Stimulated activated CD4-positive, alpha-beta T cell treated with anti-CD3 and anti-CD28 coated beads, Interleukin-4, amount 100 ng/mL, for 4 hours (primary cell): ENCODE measurements at places on chromosomes 2 and 18.

DNA sequence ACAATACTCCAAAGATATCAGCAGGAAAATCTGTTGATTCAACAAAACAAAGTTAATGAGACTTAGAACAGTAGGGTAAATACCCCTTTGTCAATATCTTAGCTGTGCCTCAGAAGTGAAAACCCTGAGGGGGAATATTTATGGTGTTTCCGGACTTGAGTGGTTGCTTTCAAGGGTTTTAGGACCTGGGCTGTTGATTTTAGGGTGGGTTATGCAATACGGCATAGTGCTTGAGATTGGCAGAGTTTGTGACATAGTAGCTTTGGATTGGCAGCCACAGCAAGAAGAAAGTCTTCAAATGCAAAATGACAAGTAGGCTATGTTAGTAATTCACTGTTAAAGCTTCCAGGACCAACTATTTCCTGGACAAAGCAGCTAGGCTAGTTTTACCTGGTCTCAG is 826.3 kb upstream of the CDH2 start:
- DNase-seq: no peak

GRCh38 chr18:46297621-46298020 is 193.4 kb downstream of the HAUS1 start:
- no peak for DNase-seq

DNA sequence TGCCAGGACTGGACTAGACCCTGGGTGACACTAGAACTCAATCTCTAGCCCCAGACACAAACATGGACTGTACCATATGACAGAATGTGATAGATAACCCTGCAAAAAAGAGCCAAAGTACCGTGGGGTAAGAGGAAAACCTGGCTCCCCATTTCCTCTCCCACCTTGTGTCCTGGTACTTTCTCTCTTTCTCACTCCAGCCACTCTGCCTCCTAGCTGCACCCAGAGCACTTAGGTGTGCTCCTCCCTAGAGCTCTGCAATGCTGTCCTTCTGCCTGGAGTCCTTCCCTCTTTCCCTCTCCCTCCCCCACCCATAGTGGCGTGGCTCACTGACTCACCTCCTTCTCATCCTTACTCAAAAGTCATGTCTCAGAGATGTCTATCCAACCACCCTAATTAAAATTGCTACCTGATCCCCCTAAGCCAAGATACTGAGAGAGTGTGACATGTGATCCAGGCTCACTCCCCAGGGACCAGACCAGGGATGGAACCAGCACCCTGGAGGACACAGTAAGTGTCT is 171.3 kb downstream of the LOXHD1 start:
- no peak for DNase-seq

DNA sequence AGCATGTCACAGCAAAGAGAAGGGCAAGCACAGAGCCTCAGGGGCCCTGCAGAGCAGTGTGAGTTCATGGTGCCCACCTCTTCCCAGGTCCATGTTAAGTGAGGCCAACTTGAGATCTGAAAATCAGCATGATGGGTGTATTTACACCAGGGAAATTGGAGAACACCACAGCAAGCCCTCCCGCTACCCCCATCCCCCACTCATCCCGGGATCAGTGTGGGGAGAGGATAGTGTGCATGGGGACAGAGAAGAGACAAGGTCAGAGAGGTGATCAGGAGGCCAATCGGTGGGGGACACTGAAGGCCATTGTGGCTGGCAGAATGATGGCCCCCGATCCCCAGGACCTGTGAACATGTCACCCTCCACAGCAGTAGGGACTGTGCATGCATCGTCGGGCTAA is 54.7 kb downstream of the PTGR3 start:
- DNase-seq: no peak

- DNase-seq: no peak
Measured at GRCh38 chr2:172215172-172215935, 112.7 kb upstream of the DLX2 start.

GRCh38 chr2:62304429-62305417 is 108.8 kb downstream of the B3GNT2 start:
- DNase-seq: peak; percentile 27

GRCh38 chr2:239507576-239508258 is 106.9 kb upstream of the HDAC4 start:
- DNase-seq: no peak

DNA sequence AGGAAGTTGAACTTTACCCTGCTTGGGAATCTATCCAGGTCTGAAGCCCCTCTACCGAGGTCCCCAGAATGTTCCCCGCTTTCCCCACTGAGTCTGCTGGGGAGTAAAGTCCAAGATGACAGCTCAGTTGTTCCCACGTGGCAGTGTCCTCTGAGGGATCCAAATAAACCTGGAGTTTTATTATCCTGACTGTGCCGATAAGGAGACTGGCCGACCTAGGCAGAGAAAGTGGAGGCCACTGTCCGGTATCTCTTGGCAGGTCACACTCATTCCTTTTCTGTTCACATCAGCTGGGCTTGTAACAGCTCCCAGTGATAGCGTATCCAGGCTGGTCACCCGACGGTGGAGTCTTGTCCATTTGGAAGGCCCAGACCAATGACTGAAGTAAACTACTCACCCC is 27.5 kb upstream of the C18orf32 start:
- DNase-seq: no peak

GRCh38 chr2:161965994-161966393 is 108.0 kb downstream of the DPP4 start:
- no peak for DNase-seq

- DNase-seq: no peak
Measured at GRCh38 chr2:239818086-239818485, 207.1 kb downstream of the NDUFA10 start.

GRCh38 chr2:105875241-105875640 is 130.5 kb downstream of the NCK2 start:
- no peak for DNase-seq

- DNase-seq: no peak
Measured at GRCh38 chr2:181268174-181268867, 188.9 kb upstream of the ITGA4 start.

DNA sequence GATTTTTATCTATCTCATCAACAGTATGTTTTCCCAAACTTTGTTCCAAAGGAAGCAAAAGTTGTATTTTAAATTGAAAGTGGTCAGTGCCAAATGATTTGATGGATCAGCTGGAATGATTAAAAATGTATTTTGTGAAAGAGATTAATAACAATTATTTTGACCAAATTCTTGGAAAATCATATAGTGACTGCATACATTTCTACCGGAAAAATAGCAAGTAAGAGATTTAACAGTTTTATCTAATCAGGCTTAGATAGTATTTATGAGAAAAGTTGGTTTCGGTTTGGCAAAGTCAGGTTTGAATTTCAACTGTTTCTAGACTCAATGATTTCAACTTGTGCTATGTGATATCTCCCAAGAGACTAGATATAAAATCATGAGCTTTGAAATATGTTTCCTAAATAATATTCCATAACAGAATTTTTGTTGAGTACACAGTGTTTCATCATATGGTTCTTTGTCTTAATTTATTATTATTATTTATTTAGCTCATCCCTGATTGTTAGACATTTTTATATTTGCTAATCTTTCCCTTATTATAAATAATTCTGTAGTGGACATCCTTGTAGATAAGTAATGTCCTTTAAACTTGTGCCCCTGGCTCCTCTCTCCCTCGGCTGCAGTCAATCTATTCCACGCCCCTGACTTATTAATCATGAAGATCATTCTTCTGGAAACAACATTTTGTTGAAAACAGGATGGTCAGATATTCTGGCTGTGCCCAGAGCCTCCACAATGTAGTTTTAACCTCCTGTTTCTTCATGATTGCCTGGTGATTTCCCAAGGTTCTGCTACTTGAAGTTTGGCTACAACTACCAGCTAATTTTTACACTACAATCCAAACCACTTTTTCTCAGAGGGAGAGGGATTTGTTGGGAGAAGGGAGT is 520.7 kb upstream of the TCF4 start:
- no peak for DNase-seq

DNA sequence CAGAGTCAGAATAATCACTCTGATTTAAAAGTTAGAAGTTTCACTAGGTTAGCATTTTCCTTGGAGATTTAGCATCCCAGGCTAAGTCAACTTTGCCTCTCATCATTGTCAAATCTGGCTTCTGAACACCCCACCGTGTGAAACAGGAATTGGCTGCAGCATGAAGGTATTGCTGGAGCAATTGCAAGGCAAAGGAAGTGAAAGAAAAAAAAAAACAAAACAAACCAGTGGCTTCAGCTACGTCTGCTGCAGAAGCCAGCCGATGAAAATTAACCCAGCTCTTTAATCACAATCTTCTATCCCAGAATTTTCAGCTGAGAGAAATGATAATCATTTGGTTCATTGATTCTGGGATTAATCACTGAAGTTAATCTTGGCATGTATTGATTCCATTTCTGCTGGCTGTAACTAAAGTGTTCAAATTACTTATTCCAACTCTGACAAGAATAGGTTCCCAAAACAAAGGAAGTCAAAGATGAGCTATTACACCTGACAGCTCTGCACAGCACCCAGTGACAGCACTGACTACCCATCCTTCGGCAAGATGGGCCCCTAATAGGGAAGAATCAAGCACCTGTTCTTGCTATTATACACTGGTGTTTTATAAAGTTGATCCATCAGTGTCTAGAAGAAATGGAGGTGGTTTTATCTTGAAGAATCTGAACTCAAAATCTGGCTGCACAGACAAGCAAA is 42.7 kb upstream of the REG3G start:
- no peak for DNase-seq

- DNase-seq: no peak
Measured at GRCh38 chr2:224259831-224260230, 142.1 kb downstream of the FAM124B start.

DNA sequence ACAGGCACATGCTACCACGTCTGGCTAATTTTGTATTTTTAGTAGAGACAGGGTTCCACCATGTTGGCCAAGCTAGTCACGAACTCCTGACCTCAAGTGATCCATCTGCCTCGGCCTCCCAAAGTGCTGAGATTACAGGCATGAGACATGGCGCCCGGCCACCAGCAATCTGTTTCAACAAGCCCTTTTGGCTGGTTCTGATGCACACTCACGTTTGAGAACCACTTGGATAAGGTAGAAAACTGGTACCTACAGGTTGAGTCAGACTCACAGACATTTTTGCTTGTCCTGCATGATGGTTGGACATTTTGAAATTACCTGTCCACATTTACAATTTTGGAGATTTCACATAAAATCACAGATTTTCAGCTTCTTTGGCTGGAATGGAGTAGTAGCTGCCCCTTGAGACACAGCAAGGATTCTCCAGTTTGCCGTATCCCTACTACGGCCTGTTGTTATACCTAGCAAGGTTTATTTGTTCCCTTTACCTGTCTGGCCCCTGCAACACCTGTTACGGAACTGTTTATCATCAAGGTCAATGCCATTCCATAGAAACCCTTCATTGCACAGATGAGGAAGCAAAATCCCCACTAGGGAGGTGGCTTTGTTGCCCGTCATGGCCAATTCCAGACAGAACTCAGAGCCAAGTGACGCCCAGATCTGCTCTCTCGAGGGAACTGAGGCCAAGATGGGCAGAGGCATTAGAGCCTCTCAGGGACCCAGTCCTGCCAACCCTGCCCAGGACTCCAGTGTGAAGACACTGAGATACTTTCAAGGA is 31.4 kb upstream of the IGFBP2 start:
- DNase-seq: no peak

GRCh38 chr2:236345081-236345714 is 81.0 kb upstream of the ASB18 start:
- DNase-seq: no peak

GRCh38 chr18:48184118-48184517 is 225.1 kb downstream of the ZBTB7C start:
- no peak for DNase-seq

DNA sequence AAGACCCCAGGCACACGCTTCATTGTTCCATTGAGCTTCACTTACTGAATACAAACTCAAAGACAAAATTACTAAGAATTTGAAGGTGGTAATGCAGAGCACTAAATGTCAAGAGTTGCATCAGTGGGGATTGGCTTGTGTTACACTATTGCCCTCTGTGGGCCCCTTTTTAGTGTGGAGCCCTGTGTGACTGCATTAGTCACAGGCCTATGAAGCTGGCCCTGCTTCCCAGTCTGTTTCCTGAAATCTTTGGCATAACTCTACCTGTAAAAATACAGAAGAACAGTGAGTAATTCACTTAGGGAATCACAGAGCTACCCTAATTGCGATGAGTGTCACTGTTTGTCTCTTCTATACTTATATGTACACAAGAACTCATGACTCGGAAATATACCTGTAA is 40.0 kb upstream of the STPG4 start:
- no peak for DNase-seq

GRCh38 chr2:19675003-19675629 is 226.7 kb downstream of the TTC32 start:
- DNase-seq: no peak

- DNase-seq: no peak
Measured at GRCh38 chr18:24669502-24669901, 209.1 kb downstream of the HRH4 start.

- DNase-seq: no peak
Measured at GRCh38 chr18:24763765-24764513, 303.5 kb downstream of the HRH4 start.

- DNase-seq: no peak
Measured at GRCh38 chr2:232551776-232552175, 1.3 kb downstream of the EIF4E2 start.

- DNase-seq: no peak
Measured at GRCh38 chr2:138744713-138745112, 35.5 kb downstream of the NXPH2 start.

- no peak for DNase-seq
Measured at GRCh38 chr2:237451643-237452469, 35.2 kb upstream of the MLPH start.

DNA sequence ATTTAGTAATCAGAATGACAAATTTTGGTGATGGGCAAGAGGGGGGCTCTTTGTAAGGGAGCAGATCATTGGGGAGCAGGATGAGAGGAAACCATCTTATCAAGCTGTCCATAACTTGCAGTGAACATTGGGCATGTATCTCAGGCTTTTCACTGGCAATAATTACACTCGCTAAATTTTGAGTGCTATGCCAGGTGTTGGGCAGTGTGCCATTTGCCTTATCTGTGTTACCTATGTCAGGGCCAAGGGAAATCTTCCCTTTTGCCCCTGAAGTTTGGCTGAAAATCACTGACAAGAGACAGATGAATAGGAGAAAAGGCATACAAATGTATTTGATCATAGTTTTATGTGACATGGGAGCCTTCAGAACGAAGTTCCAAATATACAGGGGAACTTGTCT is 39.0 kb downstream of the NOSTRIN start:
- no peak for DNase-seq

DNA sequence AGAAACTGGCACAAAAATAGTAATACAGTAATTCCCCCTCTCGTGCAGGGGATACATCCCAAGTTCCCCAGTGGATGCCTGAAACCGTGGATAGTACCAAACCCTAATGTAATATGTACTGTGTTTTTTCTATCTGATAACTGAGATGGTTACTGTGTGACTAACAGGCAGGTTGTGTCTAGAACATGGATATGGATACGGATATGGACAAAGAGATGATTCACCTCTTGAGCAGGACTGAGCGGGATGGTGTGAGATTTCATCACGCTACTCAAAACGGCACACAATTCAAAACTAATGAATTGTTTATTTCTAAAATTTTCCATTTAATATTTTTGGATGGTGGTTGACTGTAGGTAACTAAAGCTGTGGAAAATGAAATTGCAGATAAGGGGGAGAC is 3.4 kb downstream of the MBD1 start:
- DNase-seq: no peak
